Stimulated activated CD8-positive, alpha-beta memory T cell treated with anti-CD3 and anti-CD28 coated beads, Interleukin-12 subunit alpha, Interleukin-12 subunit beta, amount 100 ng/mL, for 4 hours (primary cell): ENCODE measurements at places on chromosomes 12 and 14.

- no peak for DNase-seq
Measured at GRCh38 chr12:84502180-84502860, 410.3 kb downstream of the SLC6A15 start.

DNA sequence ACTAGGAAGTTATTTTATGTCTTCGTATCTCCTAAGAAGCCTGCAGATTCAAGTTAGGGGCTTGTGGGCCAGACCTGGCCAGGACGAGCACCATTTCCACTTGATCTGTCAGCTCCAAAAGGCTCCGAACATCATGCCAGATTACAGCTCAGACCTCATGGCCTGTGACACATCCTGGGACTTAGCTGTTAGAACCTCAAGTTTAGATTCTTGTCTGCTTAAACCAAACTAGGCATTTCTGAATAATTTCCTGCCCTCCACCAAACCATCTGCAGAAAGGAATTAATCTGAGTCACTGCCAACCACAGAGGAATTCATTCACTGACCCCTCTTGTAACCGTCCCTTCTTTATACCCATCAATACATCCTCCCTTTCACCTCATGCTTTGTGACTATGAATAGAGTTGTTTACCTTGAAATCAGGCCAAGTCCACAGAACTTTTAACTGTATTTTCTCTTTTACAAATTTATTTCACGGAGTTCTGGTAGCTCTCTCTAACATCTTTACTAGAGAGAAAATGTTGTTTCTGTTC, 120.3 kb downstream of the FBXL14 start:
- DNase-seq: no peak

- DNase-seq: no peak
Measured at GRCh38 chr12:96136161-96136560, 58.0 kb upstream of the ELK3 start.

DNA sequence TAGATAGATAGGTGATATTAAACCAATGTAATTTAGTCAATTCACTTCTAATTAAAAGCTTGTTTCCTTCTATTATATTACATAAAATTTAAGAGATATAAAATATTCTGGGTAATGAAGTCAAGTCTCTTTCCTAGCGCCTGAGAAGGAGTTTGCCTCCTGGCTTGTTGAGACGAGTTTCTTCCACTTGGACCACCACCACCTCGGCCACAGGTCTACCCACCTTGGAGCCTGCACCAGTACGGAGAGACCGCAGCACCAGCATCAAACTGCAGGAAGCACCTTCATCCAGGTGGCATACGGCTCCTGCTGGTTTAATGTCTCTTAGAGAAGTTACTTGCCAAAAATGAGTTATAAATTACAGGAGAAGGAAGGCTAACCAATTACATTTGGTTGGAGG, 79.0 kb upstream of the SLCO1C1 start:
- no peak for DNase-seq

DNA sequence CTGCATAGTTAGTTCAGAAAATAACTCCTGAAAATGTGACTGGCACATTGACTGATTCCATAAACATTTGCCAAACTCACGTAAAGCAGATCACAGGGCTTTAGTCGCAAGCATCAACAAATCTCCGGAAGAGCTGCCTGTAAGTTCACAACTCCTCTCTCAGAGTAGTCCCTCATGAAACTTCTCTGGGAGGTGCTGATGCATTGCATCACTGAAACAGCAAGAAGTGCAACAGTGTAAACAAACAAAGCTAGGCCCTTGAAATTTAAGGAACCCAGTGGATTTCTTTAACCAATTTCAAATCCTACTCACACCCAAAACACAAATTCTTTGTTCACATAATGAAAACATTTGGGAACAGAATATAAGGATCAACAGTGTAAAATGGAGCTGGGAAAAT, 1691.7 kb upstream of the FLRT2 start:
- no peak for DNase-seq

- DNase-seq: no peak
Measured at GRCh38 chr14:77177702-77178101, 3.9 kb upstream of the TMEM63C start.

DNA sequence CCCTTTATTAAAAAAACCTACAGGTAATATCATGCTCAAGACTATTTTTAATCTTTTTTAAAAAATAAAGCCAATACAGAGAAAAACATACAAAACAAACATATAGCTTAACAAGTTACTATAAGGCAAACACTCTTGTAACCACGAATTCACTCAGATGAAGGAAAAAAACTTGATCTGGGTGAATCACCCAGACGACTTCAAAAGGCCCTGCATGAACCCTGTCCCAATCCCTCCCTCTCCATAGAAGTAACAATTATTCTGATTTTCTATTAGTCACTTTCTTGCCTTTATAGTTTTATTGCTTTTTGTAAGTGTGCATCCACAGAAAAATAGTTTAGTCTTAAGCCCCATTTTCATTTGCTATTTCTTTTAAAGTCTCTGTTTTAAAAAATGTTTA, 72.6 kb downstream of the LRP6 start:
- no peak for DNase-seq
